CD14-positive monocyte (primary cell): ENCODE measurements at places on chromosomes 3 and 15.

DNA sequence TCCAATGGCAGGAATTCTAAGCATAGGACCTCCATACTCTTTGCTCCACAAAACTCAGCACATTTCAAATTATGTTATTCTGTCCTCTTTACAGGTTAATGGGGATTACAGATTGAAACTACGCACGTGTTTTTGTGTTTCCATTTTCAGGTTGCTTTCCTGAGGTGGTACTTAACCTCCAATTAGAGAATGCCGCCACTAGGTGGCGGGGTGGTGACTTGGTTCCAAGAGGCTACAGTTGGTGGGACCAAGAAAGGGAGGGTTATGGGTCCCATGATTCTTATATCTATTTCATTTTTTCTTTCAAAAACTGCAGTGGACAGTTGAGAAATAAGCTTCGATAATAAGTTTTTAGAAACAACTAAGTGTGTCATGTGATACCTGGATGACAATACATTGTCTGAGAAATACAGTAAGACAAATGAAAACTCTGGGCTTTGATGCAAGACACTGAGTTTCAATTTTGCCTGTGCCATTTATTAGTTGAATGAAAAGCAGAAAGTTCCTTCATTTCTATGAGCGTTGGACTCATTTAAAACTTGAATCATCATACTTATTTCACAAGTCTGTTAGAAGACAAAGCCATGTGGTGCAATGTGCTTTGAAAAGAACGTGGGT is 539.0 kb downstream of the FGF12 start:
- DNase-seq, result peak; percentile 1

GRCh38 chr3:124140746-124141145 is 148.8 kb upstream of the ROPN1 start:
- no peak for DNase-seq

GRCh38 chr15:74044267-74045110 is 37.9 kb downstream of the GOLGA6A start:
- no peak for DNase-seq

GRCh38 chr15:36858423-36858822 is 241.9 kb downstream of the MEIS2 start:
- DNase-seq, result no peak
